ENCODE measurements at places on chromosomes 5 and 9.
A peak's percentile ranks its signal among the peaks of the same experiment; 100 is the strongest.

DNA sequence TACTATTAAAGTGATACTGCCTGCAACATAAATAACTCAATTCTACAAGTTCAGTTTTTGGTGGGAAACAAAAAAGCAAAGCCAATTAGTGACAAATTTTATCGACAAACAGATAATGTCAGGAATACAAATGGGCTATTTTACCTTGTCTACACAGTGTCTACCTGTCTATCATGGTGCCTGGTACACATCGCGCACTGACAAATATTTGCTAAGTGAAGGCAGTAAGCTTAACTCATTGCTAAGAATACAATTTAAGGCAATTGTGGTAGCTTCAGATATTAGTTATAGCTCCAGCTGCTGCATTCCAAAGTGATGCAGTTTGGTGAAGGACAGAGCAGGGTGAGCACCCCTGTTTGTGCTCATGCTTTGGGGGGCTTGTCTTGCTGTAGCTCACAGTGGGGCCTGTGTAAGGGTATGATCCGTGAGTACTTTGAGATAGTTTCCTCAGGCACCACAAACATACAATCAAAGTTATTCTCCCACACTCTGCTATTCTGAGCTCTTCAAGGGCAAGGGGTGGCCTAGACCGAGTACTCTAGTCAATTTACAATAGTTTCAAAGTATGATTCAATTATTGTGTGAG lies 24.7 kb downstream of the ELL2 start:
- no peak for DNase-seq

DNA sequence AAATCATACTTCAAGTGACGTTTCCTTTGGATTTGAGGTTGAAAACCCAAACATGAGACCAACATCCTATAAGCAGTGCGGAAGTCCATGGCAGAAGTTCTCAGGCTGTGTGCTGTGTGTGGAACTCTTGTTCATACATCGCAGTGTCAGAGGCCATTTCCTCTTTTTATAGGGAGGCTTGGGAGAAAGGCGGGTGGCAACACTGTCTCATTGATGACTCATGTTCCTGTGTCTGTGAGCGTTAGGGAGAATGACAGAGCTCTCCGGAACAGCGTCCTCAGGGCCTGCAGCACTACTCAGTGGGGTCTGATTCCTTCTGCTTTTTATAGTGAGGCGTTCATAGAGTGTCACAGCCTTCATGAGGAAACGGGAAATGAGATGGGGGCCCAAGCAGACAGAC lies 98.8 kb upstream of the BASP1 start:
- no peak for DNase-seq

GRCh38 chr9:115671236-115671962 lies 482.2 kb upstream of the PAPPA start:
- no peak for DNase-seq

DNA sequence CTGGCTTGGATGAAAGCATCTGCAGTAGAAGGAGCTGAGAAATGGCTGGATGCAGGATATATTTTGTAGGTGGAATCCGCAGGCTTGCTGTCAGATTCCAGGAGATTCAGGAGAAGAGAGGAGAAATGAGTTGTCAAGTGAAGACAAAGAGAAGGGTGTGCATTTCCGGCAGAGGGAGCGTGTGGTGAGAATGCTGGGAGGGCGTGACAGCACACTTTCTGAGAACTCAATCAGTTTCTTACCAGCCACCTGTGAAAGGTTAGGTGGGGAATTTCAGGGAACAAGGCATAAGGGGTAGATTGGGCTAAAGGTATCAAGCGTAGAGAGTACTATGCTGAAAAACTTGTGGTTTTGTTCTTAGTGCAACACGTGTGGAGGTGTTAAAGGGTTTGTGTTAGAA lies 199.3 kb upstream of the ANKH start:
- DNase-seq: no peak

- DNase-seq: no peak
Measured at GRCh38 chr5:149486726-149487635, 64.3 kb downstream of the CSNK1A1 start.

DNA sequence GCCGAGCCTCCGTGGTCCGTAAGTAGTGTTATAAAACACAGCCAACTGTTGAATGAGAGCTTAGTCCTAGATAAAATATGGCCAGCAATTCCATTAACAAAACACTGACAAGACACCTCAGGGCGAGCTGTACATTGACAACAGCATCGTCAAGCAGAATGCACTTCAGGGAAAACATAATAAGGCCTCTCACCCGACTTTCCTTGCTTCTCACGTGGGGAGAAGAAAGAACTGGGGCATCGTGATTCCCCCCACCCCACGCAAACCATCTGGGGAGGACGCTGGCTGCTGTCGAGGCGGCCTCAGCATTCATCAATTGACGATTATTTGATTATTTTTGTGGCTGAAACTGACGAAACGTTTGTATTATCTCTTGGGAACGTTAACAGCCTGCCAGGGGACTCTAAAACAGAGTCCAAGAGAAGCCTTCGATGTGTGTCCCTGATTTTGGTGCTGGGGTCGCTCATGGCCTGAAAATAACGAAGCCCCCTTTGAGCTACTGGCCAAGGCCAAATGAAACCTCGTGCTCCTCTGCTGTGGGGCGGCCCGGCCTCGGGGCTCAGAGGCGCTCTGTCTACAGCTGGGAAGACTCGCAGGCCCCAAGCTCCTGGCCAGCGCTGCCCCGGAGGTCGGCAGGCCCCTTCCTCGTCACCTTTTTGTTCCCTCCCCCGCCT lies 464 bp downstream of the GDF9 start:
- DNase-seq: no peak

- no peak for DNase-seq
Measured at GRCh38 chr5:56751572-56752313, 63.6 kb upstream of the MAP3K1 start.

GRCh38 chr5:171783051-171783450 lies 2.6 kb upstream of the SMIM23 start:
- no peak for DNase-seq

GRCh38 chr9:131656356-131657036 lies 83.4 kb downstream of the RAPGEF1 start:
- DNase-seq: peak; percentile 49

DNA sequence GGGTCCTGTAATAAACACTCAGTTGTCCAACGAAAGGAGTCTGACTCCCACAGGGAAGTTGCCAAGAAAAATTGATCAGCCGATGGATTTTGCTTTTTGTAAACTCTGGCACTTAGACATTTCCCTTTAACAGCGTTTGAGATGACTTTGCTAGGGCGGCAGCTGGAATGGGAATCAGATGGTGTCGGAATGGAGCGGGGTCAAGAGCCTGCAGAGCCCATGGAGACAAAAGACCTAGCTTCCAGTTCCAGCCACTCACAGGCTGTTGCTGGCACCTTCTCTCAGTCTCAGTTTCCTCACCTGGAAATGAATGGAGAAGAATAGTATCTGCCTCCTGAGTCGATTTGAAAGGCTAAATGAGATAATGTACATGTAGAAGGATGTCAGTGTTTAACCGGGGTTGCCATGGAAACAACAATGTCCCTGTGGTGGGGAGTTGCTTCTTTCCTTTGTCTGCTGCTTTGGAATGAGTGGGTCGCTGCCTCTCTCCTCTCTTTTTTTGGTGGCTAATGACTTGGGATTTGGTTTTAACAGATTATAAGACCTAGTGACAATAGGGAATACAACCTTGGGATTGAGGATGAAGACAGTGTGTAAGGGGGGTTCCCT lies 137.4 kb downstream of the GAS1 start:
- DNase-seq: no peak

- DNase-seq: no peak
Measured at GRCh38 chr5:58871648-58872242, 288.9 kb downstream of the RAB3C start.

- no peak for DNase-seq
Measured at GRCh38 chr5:107665036-107665570, 5.6 kb downstream of the EFNA5 start.

DNA sequence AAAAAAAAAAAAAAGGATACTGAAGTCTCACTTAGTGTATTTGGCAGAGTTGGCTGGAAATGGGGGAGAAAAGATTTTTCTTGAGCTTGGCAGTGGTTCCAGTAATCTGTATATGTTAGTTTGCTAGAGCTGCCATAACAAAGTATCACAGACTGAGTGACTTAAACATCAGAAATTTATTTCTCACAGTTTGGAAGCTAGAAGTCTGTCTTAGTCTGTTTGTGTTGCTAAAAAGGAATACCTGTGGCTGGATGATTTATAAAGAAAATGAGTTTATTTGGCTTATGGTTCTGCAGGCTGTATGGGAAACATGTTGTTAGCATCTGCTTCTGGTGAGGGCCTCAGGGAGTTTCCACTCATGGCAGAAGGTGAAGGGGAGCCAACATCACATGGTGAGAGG lies 89.6 kb upstream of the CEP78 start:
- no peak for DNase-seq

DNA sequence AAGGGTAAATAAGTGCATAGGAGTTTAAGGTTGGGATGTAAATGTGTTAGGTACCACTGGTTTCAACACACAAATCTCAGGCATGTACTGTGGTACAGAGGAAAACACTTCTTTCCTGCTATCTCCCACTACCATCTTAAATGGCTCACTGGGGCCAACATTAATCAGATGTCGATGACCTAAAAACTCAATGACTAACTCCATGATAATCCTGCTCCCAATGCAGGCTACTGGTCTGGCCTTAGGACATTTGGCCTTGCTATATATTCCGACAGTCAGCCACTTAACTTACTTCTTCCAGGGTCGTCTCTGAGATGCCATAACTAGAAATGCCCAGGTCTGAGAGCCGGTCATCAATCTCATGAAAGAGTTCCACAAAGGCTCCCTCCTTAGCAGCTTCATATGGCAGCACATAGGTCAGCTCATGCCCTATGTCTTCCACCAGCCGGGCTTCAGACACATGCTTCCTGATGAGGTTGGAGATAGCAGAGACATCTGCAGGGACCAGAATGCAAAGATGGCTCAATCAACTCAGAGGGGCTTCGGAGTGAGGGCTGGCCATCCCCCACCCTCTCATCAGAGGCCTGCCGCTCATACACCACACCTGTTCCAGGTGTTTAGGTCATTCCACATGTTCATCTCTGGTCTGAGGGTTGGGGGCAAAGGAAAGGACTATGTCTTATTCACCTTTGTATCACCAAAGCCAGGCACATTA lies 52.1 kb downstream of the NIPSNAP3B start:
- no peak for DNase-seq

GRCh38 chr5:136042665-136043121 lies 13.9 kb downstream of the TGFBI start:
- DNase-seq: no peak

- DNase-seq: no peak
Measured at GRCh38 chr5:159975462-159976019, 33.4 kb upstream of the TTC1 start.

DNA sequence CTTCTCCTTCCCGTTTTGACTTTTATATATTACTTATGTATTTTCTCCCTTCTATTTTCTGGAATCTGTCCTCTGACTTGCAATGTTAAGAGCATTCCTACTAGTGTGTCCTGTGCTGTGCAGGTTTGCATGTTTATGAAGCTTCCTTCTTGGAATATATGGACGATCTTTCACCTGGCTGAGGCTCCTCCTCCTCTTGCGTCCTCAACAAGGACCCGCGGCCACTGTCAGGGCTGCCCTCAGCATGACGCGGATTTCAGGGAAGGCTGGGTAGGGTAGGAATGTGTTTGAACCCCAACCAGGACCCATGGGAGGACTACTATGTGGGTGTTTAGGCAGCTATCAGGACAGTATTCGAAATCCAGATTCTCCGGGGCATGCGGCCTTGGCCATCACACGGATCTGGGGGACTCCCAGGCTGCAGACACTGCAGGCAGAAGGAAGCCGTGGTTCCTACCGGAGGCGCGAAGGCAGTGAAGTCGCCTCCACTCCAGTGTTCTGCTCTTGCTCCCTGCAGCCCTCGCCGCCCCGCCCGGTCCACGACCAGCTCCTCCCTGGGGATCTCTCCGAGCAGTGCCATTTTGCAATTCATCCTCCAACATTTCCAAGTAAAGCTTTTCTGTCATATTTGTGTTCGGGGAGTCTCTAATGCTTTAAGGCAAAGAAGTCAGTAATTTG lies 37.0 kb upstream of the OSMR start:
- no peak for DNase-seq

GRCh38 chr5:40685193-40685592 lies 5.5 kb downstream of the PTGER4 start:
- no peak for DNase-seq

GRCh38 chr9:136243631-136244030 lies 2.0 kb downstream of the QSOX2 start:
- DNase-seq: no peak

GRCh38 chr5:139964266-139964993 lies 78.7 kb downstream of the NRG2 start:
- DNase-seq: no peak

DNA sequence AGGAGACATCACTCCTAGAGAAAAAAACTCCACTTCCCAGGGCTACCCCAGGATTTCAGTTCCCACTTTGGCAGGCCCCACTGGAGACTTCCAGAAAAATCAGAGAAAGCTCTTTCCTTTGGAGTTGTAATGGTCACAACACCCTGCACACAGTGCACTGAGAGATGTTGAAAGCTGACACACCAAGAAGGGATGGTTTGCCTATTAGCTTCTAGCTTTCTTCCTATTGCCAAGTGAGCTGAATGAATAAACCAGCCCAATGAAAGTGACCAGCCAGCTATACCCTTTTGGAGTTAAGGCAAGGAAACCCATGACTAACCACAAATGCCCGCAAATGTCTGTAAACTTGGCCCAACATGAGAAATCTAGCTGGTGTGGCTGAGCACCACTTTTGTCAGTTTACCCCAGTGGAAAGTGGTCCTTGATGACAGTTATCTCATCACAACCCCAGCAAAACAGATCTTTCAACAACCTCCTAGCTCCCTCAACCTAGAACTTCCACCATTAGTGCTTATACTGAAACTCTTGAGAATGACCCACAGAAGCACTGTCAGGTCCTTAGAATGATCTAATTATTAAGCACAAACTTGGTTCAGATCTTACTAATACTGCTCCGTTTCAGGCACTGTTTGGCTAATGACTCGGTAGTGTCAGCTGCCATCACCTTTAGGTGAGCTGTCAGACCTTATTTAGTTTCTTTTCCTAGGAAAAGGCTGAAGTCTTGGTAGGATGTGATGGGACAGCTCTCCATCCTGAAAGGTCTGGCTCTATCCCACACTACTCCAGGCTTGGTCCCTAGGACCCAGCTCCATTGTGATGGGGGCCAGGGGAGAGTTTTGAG lies 11.2 kb downstream of the IRF1 start:
- no peak for DNase-seq

- DNase-seq: no peak
Measured at GRCh38 chr5:139955053-139955605, 88.0 kb downstream of the NRG2 start.

DNA sequence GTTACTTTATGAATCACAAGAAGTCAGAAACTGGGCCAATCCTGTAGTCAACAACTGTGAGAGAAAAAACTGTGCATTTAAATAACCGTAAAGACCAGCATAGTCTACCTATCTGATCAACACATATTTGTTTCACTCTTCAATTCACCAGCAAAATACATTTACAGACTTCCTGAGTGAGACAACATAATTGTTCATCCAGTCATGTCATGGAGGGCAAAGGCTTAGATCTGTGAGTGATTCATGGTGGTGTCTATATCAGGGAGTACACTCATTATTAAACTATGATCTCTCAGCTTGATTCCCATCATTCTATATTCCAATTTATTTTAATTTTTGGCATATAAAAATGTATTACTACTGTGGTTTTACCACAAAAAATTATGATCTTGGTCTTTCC lies 694.6 kb downstream of the DNAH5 start:
- DNase-seq: no peak

GRCh38 chr9:4116071-4116581 lies 183.7 kb downstream of the GLIS3 start:
- DNase-seq: no peak

All from stimulated activated CD8-positive, alpha-beta memory T cell treated with anti-CD3 and anti-CD28 coated beads, Interleukin-12 subunit alpha, Interleukin-12 subunit beta, amount 100 ng/mL, for 1 hour (primary cell).